ENCODE measurements at places on chromosomes 4 and X.

DNA sequence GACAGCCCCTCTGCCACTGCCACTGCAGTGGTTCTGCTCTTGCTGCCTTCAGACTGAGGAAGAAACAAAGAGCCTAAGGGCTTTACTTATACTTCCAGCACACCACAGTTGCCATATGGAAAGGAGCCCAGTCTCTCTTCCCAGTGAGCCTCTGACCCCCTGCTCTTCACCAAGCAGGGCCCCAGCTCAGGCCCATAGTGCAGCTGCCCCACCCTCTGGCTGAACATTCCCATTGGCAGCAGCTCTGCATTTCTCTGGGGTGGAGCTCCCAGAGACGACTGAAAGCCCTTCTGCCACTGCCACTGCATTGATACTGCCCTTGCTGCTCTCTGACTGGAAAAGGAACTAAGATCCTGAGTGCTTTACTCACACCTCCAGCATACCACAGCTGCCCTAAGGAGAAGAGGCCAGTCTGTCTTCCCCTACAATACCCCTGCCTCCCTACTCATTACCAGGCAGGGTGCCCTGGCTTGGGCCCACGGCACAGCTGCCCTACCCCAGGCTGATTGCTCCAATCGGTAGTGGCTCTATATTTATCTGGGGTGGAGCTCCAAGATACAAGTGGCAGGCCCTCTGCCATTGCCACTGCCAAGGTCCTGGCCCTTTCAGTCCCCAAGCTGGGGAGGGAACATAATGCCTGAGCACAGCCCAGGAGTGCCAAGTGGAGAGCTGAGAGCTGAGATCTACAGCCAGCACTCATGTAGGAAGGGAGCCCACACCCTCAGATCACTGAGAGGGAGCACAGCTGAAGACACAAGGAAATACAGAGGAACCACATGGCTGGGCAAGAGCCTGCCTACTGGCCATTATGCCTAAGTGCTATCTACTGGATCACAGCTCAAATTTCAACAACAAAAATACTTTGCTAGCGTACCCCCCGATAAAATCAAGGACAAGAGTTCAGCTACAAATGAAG, 36.0 kb downstream of the AWAT2 start:
- DNase-seq = no peak

GRCh38 chrX:129737916-129738315, 863 bp upstream of the XPNPEP2 start:
- no peak for DNase-seq

DNA sequence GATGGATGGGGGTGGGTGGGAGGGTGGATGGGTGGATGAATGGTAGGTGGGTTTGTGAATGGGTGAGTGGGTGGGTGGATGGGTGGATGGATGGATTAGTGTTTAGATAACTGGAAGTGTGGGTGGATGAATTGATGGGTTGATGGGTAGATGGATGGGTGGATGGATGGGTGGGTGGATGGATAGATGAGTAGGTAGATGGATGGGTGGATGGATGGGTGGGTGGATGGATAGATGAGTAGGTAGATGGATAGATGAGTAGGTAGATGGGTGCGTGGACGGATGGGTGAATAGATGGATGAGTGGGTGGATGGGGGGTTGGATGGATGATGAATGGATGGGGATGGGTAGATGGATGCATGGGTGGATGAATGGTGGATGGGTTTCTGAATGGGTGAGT, 20.3 kb upstream of the ASMTL start:
- DNase-seq = no peak

- DNase-seq = no peak
Observed at GRCh38 chr4:173748353-173748752, 218.3 kb upstream of the HAND2 start.

DNA sequence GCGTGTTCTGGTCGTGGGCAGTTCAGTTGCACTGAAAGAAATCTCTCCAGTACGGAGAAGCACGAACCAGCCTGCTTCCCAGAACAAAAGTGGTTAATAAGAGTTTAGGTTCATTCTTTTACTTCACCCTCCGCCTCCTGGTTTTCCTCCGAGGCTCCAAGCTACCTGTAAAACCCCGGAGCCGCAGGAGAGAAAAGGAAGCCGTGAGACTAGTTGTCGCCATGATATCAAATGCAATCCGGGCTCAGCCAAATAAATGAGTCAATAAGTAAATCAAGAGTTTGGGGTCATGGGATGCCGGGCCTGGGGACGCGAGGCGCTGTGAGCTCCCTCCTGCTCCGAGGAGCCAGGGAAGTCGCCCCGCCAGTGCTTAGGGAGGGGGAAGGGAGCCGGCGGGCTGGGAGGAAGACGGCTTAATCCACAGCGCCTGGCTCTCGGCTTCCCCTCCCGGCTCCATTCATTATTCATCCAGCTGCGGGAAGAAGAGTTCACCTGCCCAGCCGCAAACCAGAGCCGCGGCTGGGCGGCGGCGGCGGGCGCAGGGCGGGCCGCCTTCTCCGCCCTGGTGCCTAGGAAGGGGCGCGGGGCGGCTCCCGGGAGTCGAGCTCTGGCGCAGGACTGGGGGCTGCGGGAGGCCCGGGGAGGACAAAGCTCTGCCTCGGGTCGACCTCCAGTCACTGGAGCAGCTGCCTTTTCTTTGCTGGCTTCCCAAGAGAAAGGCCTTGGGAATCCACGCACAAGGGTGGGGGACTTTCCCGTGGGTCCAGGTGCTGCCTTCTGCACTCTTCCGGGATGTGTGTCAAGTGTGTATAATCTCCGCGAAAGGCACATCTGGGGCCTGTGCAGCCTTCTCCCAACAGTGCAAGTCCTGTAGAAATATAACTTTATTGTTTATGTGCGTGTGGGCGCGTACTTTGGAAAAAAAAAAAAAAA, 1.7 kb downstream of the FRAS1 start:
- DNase-seq = peak; percentile 41

- DNase-seq = no peak
Observed at GRCh38 chr4:76011700-76012387, 4.5 kb upstream of the CXCL9 start.

- no peak for DNase-seq
Observed at GRCh38 chrX:64427787-64428186, 32.5 kb upstream of the MTMR8 start.

DNA sequence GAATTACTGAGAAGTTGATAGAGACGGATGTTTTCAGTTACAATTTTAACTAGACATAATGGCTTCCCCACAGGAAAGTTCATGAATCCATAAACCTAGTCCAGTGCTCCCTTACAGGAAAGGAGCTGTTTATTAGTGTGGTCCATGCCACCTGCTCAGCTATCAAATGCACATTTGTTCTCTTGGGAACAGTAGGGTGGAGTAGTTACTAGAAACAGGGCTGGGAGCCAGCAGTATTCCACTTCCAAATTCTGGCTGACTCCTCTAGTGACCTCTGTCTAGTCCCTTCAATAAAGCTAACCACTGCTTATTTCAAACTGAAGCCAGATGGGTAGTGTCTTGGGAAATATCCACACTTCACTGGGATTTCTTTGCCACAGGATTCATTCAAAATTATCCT, 88.4 kb upstream of the TLL1 start:
- DNase-seq = no peak

GRCh38 chrX:20118065-20118824, 1.5 kb upstream of the MAP7D2 start:
- DNase-seq = no peak

DNA sequence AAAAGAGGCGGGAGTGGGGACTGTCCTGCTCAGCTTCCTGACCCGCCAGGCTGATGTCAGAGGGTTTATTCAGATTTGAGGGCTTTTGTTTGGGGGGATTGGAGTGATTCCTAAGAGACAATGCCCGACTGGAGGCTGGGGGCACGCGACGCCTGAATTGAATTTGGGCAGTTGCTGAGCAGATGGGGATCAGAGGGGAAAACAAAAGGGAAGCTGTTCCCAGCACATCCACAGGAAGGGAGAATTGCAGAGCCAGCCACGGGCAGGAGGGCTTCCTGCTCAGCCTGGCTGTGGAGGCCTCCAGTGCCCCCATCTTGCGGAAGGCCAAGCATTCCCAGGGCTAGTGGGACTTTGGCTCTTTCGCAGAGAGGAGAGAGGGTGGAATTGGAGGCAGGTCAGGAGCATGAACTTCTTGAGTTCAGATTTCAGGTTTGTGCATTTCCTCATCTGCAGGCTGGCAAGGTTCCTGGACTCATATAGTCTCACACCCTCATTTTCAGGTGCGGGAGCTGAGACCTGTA, 162.8 kb downstream of the NHS start:
- DNase-seq = no peak

GRCh38 chrX:69151866-69152284, 13.4 kb downstream of the PJA1 start:
- DNase-seq = no peak

- no peak for DNase-seq
Observed at GRCh38 chr4:84110040-84110439, 389.1 kb downstream of the NKX6-1 start.

- no peak for DNase-seq
Observed at GRCh38 chr4:146158036-146158745, 17.3 kb upstream of the LSM6 start.

GRCh38 chr4:26386386-26386785, 65.6 kb downstream of the RBPJ start:
- no peak for DNase-seq

DNA sequence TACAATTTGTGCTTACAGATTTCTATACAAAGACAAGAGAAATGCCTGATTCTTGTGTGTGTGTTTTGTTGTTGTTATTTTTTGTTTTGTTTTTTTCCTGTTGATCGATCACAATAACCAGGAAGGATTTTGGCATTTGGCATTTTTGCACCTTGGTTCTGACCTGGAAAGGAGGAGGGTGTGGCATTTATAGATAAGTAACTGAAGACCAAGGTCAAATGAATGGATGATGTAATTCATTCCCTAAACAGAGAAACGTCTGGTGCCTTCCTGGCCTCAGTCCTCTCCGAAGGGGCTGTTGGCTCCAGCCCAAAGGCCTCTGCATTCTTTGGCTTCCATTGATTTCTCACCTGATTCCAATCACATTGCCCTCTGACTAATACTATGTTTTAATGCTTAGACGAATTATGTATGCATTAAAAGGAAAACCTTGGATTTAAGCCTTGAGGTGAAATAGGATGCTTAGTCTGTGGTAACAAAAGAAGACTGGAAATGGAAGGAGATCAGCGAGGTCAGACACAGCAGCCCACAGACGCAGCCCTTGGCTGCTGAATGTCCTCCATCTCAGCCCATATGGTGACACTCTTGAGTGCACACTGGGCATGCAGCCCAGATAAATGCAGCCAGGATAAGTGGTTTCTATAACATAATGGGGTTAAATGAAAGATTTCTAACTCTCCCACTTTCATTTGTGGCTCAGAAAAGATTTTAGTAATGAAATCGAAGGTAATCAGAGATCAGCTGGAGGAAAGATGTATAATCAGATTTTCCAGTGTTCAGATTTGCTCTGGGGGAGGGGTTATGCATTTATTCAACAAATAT, 60.5 kb upstream of the TRIM2 start:
- DNase-seq = no peak

DNA sequence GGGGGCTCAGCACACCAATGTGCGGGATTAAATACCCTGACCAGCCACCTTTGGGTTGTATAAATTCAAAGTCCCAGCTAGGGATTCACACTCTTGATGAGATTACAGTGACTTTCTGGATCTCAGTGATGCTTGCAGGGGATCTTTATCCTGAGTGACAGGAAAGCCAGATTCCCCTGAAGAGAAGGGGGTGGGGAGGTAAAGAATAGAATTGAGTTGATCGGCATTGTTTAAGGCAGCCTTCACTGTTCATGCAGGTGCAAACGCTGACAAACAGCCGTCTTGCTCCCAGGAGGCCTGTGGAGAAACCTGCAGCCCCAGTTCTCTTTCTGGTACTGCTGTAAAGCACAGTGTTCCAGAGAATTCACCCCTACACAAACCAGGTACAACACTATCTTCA, 19.0 kb downstream of the CXXC4 start:
- no peak for DNase-seq

GRCh38 chr4:87405211-87405820, 14.3 kb upstream of the HSD17B11 start:
- no peak for DNase-seq

- no peak for DNase-seq
Observed at GRCh38 chrX:69539437-69539836, 35.3 kb downstream of the NALF2 start.

DNA sequence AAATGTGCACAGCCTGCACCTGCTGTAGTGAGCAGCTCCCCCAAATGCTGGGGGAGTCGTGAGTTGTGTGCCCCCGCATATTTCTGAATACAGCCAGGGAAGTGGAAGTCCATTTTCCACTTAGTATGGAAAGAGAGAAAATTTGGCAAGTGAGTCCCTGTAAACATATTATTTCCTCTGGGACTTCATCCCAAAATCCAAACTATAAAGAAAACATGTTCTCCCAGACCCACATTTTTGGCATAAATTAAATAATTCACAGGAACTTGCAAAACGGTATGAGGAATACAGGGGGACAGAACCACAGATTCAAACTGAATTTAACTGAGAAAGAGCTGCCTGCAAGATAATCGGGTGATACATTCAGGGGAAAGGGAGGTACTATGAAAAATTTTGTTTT, 107.2 kb downstream of the GPR143 start:
- no peak for DNase-seq

GRCh38 chr4:172243551-172243950, 430.3 kb downstream of the GALNTL6 start:
- no peak for DNase-seq

Measured in T1000 (cell line).